Activated CD4-positive, alpha-beta T cell treated with anti-CD3 and anti-CD28 coated beads, Interleukin-2, amount 10 ng/mL, durations not matched to agents 7 days and 5 days (primary cell): ENCODE measurements at places on chromosomes 4 and X.
A peak's percentile ranks its signal among the peaks of the same experiment; 100 is the strongest.

DNA sequence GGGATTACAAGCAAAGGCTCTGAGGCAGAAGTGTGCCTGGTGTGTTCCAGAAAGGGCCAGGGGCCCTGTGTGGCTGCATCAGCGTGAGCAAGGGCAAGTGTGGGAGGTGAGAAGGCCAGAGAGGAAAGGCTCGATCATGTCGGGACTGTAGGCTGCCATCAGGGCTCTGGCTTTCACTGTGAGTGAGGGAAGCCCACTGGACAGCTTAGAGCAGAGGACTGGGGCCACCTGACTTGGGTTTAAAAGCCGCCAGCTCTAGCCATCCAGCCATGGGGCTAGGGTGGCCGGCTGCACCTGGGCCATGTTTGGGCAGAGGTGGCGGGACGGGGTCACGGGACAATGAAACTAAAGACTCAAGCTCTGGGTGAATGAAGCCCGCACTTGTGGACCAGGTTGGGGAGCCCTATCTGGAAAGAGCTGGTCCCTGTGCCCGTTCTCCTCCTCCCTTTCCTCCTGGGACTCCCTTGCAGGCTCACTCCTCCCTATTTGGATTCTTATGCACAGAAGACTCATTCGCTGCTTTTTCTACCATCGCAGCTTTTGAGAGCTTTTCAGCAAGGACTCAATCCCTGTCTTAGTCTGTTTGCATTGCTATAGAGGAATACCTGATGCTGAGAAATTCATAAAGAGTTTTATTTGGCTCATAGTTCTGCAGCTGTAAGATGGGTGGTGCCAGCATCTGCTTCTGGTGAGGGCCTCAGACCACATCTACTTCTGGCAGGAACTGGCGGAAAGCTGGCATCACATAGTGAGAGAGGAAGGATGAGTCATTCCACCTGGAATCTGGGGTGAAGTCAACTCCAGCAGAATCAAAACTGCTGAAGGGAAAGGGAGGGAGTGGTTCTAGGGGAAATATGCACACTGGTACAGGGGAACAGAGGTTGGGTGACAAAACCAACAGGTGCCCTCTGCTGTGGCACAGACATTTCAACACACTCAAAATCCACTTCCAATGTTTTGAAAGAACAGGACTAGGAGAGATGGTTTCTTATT, 15.3 kb downstream of the CTAG1B start:
- no peak for DNase-seq

GRCh38 chr4:75724066-75724866, at the start of gene USO1:
Gene USO1 (plus strand): TSS chr4:75724577. CDS start chr4:75724820, 243 bp downstream.
- peak; percentile 98 for DNase-seq

DNA sequence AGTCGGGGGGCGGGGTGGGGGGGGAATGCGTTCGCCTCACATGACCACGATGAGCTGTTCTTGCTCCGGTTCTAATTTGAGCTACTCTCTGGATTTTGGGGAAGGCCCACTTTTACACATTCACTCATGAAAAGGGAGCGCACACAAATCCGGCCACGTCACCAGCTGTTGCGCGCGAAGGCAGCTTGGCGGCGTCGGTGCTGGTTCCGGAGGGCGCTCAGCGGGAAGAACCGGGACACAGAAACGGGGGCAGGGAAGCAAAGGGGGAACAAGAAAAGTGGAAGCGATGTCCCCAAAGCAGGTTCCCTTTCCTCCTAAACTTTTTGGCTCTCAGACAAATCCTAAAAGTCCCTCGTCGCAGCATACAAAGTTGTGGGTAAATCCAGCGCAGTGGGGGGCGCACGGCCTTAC, 605 bp downstream of the ANXA5 start:
- peak; percentile 65 for DNase-seq

DNA sequence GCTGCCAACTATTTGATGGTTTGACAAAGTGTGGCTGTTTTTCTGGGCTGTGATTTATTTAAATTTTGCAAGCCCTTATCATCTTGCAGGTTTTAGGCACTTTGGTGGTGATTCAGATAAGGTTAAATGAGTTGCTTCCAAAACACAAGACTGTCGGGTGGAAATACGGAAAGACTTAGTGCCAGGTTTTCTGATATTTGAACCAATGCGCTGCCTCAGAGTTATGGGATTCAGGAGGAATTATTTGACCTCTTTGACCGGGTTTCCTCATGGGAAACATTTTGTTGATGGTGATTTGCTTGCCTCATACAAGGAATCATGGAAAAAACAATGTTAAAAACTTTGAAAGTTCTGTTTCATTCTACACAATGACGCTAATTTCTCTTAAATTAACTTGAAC, 136.1 kb upstream of the MAP9 start:
- DNase-seq = no peak

DNA sequence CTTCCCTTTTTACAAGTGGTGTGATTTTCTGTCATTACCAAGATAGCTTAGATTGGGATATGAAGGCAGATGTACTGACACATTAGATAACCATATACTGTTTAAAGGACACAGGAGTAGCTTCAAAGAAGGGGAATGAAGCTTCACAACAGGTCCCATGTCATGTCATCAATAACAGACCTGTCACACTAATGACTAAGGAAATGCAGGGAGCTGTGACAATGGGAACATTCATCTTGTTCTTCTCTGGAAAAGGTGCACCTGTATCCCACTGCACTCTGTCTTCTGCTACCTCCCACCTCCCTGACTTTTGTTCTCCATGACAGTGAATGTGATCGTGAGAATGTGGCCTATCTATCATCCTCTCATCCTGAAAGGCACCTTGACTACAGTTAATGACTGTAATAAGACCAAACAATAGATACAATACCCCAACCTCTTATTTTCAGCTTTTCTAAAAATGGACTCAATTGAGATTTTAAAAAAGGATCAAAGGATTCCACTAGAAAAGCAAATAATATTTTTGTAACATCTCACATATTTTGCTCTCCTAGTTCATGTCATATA, 472.5 kb downstream of the STPG2 start:
- DNase-seq = no peak

DNA sequence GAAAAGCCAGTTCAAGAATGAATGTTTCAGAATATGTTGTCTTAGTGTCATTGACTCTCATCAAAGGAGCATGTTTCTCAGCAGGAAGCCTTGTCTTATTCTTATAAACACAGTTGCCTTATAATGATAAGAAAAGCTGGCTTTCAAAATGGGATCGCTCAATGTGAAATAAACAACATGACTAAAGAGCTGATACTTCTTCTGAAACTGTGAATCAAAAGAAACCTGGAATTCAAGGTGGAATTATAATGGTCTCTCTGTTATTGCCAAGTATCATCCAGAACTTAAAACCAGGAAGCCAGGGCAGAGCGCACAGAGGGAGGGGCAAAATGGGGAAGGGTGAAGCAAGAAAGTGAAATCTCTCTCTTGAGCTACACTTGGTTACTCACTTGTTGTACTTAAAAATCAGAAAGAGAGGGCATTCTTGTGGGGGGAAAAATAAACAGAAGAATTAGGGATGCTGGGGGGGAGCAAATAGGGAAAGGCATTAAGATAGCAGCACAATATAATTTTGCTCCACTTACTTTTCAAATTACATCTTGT, 270.0 kb downstream of the MAPK10 start:
- DNase-seq = no peak

DNA sequence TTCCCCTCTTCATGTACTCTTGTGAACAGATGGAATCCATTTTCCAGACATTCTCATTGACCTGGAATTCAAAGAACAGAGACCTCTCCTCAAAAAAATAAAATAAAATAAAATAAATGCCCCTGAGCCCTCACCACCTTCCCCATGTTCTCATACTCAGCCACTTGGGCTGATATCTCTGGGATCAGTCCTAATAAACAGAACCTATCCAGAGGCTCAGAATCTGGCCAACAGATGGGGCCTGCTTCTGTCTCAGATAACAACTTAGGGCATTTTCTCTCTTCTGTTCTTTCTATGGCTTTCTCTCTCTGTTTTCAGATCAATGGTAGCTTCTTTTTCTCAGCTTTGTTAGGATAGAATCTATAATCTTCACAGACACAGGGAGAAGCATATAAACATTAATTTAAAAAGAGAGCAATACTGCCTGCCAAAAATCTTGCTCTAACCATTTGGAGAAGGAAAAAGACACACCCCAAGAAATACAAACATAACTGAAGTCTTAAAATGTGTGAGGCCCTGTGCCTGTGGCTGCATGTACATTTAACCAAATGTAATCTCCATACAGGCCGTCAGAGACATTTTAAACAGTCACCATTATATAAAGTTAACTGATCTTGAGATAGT, 907.1 kb downstream of the FAT4 start:
- DNase-seq = no peak

DNA sequence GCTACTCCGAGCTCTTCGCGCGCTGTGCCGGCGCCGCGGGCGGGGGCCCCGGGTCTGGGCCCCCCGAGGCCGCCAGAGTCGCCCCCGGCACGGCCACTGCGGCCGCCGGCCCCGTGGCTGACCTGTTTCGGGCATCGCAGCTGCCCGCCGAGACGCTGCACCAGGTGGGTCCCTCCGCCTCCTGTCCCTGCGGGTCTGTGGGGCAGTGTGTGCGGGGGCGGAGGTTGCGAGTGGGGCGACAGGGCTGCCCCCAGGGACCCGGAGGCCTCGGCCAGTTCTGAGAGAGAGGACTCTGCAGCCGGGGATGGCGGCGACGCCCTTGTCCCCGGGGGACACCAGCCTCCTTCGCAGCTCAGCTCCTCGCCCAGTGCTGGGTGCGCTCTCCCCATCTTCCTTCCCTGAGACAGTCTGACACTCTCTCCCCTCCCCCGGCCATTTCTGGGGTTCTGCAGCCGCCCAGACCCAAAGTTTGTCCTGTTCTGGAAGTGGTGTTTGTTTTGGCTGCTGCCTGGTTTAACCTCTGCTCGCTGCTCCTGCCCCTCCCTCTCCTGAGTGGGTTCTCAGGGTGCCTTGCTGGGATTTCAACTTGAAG, 609 bp downstream of the REPS2 start:
- no peak for DNase-seq

- no peak for DNase-seq
These were observed 7.2 kb upstream of the PRDM8 start for GRCh38 chr4:80189956-80190677.

DNA sequence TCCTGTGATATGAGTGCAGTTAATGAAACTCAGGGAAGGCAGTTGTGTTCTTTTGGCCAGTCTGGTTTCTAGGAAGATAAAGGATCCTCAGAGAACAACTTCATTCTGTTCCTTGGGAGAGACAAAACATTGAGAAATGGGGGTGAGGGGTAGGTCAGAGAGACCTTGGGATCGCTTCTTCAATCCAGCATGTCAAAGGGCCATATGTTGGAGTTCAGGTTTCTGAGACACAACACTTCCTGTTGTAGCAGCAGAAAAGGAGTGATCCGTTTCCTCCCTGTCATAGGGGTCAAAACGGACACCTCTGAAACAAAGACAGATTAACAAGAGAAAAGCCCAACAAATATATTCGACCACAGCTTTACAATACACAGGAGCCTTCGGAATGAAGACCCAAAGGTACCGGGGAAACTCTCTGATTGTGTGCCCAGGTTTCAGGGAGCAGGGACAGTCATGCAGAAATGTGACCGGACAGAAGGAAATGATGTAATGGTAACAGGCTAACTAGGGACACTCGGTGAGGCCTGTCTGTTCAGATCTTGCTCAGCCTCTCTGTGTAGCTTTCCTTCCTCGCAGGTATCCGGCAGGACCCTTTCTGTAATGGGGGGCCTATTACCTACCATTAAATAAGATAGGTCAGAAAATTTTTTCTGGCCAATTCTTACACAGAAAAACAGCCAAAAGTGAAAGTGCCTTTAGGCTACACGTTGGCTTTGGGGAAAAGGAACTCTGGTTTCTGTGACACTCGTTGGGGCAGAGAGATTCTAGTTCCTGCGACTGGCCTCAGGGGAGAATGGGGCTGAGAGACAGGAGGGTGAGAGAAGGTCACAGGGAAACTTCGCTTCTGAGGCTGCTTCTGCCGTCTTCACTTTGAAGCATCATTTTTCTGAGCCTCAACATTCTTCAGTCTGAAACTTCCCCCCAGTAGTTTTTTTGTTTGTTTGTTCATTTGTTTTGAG, 103.3 kb upstream of the TLR3 start:
- no peak for DNase-seq

GRCh38 chr4:77123411-77123810, 33.6 kb upstream of the CCNG2 start:
- DNase-seq = no peak

DNA sequence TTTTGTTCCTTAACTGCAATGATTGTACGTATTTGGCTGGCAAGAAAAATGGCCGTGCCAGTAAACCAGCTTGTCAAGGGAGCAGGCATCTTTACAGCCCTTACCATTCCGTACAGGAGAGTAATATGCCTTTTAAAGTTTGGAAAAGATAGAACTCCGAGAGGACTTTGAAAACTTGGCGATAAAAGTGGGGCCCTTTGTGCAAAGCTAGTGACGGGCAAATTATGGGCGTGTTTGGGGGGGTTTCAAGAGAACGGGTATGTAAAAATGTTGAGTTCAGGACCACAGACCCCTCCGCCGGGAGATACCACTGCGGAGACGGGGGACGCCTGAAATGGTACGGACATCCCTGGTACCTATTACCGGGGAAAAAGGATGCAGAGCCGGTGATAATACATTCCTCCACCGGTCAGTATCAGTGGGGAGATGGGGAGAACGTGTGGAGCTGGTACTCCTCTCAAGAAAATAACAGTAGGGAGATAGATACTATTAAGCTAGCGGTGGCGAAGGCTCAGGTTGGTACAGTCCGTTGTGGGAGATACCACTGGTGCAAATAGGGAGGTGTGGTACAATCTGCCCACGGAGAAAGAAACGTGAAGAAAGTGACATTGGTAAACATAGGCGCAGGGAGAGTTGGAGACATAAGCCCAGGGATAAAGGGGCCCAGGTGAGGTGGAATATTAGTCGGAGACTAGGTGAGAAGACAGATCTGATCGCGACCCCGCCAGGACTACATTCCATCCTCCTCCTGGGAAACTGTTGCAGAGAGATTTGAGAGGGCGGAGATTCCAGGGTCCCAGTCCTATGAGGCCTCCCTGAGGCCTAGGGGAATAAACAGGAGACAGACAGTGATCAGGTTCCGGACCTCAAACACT, 14.5 kb downstream of the SPACA5 start:
- DNase-seq = peak; percentile 72

DNA sequence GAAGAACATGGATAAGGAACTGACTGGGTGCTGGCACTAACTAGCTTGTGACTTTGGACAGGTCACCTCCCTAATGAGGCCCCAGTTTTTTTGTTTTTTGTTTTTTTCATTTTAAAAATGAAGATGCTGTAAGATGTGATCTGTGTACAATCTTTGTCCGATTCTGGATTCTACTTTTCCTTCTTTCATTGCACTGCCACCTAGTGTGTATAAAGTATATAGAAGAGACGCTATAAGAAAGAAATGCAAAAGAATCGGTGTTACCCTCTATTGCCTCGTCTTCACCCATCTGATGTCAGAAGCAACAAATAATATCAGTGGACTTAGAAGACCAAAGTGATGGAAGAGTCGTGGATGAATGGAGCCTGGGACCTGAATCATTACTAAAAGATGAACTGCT, 58.6 kb upstream of the P2RY10 start:
- DNase-seq = no peak

GRCh38 chr4:63717384-63717783, 691.9 kb downstream of the TECRL start:
- no peak for DNase-seq

DNA sequence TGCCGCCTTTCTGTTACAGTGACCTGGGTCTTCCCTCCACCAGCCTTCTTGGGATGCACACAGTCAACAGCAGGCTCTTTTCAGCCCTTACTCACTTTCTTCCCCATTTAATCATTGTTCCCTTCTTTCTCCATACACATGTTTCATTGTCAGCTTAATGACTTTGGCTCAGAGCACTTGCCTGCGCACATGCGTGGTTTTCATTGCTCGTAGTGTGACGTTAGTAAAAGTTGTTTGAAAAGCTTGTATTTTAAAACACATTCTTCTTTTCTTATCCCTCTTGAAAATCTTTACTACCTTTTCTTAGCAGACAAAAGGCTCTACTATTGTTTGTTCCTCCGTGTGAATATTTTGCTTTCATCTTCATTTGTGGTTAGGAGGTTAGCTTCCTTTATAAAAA, 19.7 kb upstream of the SCOC start:
- DNase-seq = no peak
